ENCODE measurements at places on chromosomes 1 and 21. TPM values are rescaled to one million over a fixed set of nuclear protein-coding genes. Genes with fewer than 3 reads are reported as not detected.

DNA sequence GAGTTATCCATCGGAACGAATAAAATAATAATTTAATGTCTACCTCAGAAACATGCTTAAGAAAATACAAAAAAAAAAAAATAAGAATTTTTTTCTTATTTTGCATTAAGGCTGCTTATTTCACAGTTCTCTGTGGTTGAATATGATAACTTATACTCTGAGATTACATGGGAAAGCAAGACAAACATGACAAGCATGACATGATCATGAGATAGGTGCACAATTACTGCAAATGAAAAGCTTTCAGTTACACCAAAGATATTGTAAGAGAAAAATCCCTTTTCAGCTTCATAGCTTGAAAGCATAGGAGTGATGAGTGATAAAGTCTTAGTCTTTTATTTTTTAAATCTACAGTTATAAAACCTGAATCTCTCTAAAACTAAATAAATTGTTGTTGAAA lies 154.1 kb downstream of the BRINP3 start:
- no peaks in the 10 kb centered on the region for H3K27me3 ChIP-seq
- H3K4me1 ChIP-seq = no peaks in the 10 kb centered on the region
- no peak overlapping the region for H3K4me3 ChIP-seq
- no peak for DNase-seq

- no peak for DNase-seq
- H3K4me1 ChIP-seq = peaks cover 42% of the 10 kb centered on the region
- H3K27me3 ChIP-seq = no peaks in the 10 kb centered on the region
- H3K36me3 ChIP-seq = no peaks in the 10 kb centered on the region
These were observed 66.1 kb downstream of the SKI start for GRCh38 chr1:2294033-2294724.

Gene DTL
- 25.3 TPM for total RNA-seq

GRCh38 chr1:59718064-59718988 lies 96.4 kb upstream of the HOOK1 start:
- H3K27ac ChIP-seq = no peak overlapping the region
- no peak for DNase-seq
- no peaks in the 10 kb centered on the region for H3K36me3 ChIP-seq
- no peak overlapping the region for H3K4me3 ChIP-seq
- no peaks in the 10 kb centered on the region for H3K4me1 ChIP-seq

Gene PCSK9
- 1.1 TPM for total RNA-seq

Gene LYPD8
- 0.79 TPM for total RNA-seq

DNA sequence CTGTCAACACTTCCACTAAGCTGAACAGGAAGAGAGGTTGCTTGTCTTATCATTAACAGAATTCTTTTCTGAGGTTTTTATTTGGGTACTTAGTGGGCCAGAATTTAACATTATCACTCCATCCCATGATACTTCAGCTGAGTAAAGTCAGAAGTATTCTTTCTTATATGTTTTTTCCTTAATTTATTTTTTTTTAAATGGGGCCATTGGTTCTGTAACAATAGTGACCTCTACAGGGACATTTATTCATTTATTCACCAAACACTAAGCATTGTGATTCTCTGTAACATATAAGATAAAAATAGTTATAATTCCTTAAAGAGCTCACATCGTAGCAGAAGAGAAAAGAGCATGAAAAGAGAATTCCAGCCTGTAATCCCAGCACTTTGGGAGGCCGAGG lies 9.8 kb downstream of the GREM2 start:
- H3K27ac ChIP-seq = no peak overlapping the region
- no peak overlapping the region for H3K4me3 ChIP-seq
- DNase-seq = no peak
- H3K27me3 ChIP-seq = no peaks in the 10 kb centered on the region
- no peaks in the 10 kb centered on the region for H3K4me1 ChIP-seq
- H3K36me3 ChIP-seq = no peaks in the 10 kb centered on the region

- H3K4me3 ChIP-seq = peak overlapping the region; percentile 62
- H3K27ac ChIP-seq = no peak overlapping the region
- no peaks in the 10 kb centered on the region for H3K27me3 ChIP-seq
- H3K36me3 ChIP-seq = no peaks in the 10 kb centered on the region
- H3K4me1 ChIP-seq = peaks cover 5% of the 10 kb centered on the region
These were observed 8.8 kb upstream of the CEP85 start for GRCh38 chr1:26225033-26225831.

Gene TBX15
- total RNA-seq = 0.63 TPM

- H3K4me3 ChIP-seq = no peak overlapping the region
- H3K27ac ChIP-seq = no peak overlapping the region
- H3K4me1 ChIP-seq = peaks cover 9% of the 10 kb centered on the region
These were observed 133.6 kb downstream of the EIF4G3 start for GRCh38 chr1:21042929-21043605.

DNA sequence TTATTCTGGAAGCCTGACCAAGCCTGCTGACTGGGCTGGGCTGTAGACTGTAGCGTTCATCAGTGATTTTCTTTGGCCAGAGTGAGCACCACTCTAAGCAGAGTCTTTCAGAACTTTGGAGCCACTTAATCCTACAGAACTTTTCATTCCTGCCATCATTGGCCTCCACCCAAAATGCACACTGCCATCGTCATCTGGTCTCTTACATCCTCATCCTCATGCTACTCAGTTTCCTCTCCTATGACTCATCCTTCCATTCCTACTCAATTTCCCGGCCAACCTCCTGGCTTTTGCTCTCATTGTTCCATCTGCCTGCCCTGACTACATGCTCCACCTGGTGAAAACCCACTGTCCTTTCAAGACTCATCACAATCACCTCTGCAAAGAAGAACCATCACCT lies 233.8 kb upstream of the USP25 start:
- no peaks in the 10 kb centered on the region for H3K27me3 ChIP-seq
- no peak for DNase-seq
- H3K4me1 ChIP-seq = no peaks in the 10 kb centered on the region
- H3K4me3 ChIP-seq = no peak overlapping the region
- H3K27ac ChIP-seq = no peak overlapping the region

- H3K4me1 ChIP-seq = peaks cover 22% of the 10 kb centered on the region
- H3K27me3 ChIP-seq = no peaks in the 10 kb centered on the region
- H3K4me3 ChIP-seq = peak overlapping the region; percentile 57
- peak overlapping the region; percentile 88 for H3K27ac ChIP-seq
These were observed 804.8 kb downstream of the USP25 start for GRCh38 chr21:16534408-16535101.

Gene GPA33
- 0.62 TPM for total RNA-seq

Gene FOXD2
- total RNA-seq = 0.99 TPM

GRCh38 chr21:39313042-39313570 lies 326 bp downstream of the BRWD1 start:
- H3K36me3 ChIP-seq = no peaks in the 10 kb centered on the region
- H3K27me3 ChIP-seq = no peaks in the 10 kb centered on the region
- DNase-seq = peak; percentile 37
- peaks cover 14% of the 10 kb centered on the region for H3K4me1 ChIP-seq
- peak overlapping the region; percentile 94 for H3K4me3 ChIP-seq

DNA sequence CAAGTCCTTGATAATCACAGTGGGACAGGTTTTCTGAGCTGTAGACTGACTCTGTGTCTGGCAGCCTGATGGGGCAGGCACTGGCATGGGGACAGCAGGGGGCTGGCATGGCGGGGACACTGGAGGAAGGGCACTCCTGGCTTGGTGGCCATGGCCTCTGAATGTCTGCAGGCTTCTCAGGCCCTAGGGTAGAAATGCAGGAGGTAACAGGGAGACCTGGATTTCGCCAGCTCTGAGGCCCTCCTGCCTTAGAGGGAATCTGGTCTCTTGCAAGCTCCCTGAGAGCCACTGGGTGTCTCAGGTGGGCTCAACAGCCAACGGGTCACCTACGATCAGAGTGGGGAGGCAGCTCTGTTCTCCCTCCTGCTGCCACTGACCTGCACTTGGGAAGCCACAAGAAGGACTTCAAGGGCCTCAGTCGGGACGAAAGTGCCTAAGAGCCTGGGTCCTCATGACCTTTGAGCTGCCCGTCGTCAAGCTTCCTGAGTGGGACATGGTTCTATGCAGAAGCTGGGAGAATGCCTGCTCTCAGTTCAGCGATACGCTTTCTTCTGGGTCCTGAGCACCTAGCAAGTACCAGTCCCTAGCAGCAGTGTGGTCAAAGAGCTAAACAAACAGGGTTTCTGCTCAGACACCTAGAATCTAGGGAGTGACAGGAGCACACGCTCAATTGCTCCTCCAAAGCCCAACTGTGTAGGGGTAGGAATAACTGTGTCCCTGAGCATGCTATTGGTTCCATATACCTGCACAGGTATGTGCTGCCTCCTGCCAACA lies 569.0 kb downstream of the PTPRU start:
- no peak overlapping the region for H3K27ac ChIP-seq
- no peak for DNase-seq
- H3K4me3 ChIP-seq = no peak overlapping the region
- H3K4me1 ChIP-seq = peaks cover 3% of the 10 kb centered on the region
- no peaks in the 10 kb centered on the region for H3K27me3 ChIP-seq

DNA sequence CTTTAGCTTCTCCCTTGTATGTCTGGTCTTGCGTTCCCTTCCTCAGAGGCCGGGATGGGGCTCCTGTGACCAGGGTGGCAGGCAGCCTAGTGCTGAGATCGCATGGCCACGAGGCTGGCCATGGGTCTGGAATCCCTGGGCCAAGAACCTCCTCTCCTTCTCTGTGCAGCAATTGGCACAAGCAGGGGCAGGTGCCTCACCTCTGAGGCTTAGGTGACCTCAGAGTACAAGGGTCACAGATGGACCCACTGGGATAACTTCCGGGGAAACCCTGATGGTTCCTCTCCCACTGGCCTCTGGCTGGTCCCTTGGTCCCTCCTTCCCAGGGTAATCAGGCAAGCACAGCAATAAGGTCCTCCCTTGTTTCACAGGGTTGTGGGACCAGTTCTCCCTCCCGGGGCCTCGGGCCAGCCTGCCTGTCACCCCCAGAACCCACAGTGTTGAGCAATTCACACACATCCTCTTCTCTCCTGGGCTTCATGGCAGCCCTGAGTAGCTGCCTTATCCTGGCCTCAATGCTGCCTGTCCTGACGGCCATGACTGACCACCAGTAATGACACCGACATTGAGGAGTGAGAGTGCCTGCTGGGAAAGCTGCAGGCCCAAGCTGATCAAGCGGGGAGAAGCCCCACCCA lies 38.6 kb downstream of the BMP8A start:
- H3K27ac ChIP-seq = no peak overlapping the region
- no peaks in the 10 kb centered on the region for H3K27me3 ChIP-seq
- no peaks in the 10 kb centered on the region for H3K4me1 ChIP-seq
- no peaks in the 10 kb centered on the region for H3K36me3 ChIP-seq
- DNase-seq = no peak

GRCh38 chr1:181430015-181430885 lies 53.1 kb upstream of the CACNA1E start:
- peaks cover 15% of the 10 kb centered on the region for H3K4me1 ChIP-seq
- H3K4me3 ChIP-seq = no peak overlapping the region
- H3K36me3 ChIP-seq = no peaks in the 10 kb centered on the region
- H3K27ac ChIP-seq = peak overlapping the region; percentile 48
- peak; percentile 71 for DNase-seq
- no peaks in the 10 kb centered on the region for H3K27me3 ChIP-seq

- H3K4me1 ChIP-seq = no peaks in the 10 kb centered on the region
- H3K36me3 ChIP-seq = no peaks in the 10 kb centered on the region
- no peak for DNase-seq
These were observed 5.2 kb upstream of the BACH1 start for GRCh38 chr21:29293495-29293894.

DNA sequence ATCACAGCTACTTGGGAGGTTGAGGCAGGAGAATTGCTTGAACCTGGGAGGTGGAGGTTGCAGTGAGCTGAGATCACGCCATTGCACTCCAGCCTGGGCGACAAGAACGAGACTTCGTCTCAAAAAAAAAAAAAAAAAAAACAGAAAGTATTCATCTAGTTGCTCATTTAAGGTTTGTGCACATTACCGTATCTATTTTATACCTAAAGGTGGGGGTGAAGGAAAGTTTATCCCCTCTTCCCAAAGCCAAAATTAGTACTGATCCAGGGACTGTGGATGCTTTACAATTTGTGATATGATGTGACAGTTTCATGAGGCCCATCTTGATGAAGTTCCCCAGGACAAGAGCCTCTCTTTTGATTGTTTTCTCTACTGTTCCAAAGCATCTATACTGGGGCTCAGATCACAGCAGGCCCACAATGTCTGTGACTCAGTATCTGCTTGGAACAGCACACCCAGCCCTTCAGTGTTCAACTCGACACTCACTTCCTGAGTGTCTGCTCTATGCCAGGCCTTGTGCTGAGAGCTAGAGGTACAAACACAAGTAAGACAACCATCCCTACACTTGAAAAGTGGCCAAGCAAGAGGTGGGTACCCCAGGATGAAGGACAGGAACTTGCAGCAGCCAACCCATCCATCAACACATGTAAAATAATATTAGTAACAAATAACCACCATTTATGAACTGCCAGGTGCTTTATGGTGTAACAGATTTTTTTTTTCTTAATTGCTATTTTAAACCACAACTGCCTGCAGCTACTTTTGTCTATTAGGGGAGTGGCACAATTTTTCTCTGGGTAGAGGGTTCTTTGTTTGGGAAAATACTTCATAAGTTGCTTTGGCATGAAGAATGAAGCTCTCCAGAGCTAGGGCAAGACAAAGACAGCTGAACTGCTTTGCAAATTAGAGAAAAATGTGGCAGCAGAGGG lies 29.0 kb upstream of the KHDRBS1 start:
- H3K4me3 ChIP-seq = no peak overlapping the region
- no peak for DNase-seq
- H3K4me1 ChIP-seq = no peaks in the 10 kb centered on the region
- H3K36me3 ChIP-seq = no peaks in the 10 kb centered on the region

- H3K4me1 ChIP-seq = no peaks in the 10 kb centered on the region
- H3K27ac ChIP-seq = no peak overlapping the region
- no peak for DNase-seq
- no peak overlapping the region for H3K4me3 ChIP-seq
These were observed 25.1 kb upstream of the PHGDH start for GRCh38 chr1:119686661-119687060.

Gene C1orf226
- 7.5 TPM for total RNA-seq

DNA sequence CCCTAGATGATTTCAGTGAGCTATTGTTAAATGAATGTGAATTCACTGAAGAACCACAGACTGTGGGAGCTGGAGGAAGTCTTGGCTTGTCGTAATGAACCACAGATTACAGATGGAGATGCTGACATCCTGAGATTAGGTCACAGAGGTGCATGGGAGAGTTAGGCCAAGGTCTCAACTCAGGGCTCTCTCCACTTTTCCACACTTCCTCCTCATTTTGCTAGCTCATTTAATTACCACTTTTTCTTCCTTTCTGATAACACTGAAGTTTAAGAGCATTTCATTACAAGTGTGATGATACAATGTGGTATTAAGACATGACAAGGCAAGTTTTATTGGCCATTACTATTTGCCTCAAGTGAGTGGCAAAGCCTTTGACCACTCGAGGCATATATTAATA lies 30.8 kb downstream of the ST6GALNAC3 start:
- no peak for DNase-seq
- H3K36me3 ChIP-seq = no peaks in the 10 kb centered on the region
- H3K27me3 ChIP-seq = no peaks in the 10 kb centered on the region
- no peaks in the 10 kb centered on the region for H3K4me1 ChIP-seq

All from testis (tissue), 5 donors.